ENCODE measurements at places on chromosomes 5 and 9.

DNA sequence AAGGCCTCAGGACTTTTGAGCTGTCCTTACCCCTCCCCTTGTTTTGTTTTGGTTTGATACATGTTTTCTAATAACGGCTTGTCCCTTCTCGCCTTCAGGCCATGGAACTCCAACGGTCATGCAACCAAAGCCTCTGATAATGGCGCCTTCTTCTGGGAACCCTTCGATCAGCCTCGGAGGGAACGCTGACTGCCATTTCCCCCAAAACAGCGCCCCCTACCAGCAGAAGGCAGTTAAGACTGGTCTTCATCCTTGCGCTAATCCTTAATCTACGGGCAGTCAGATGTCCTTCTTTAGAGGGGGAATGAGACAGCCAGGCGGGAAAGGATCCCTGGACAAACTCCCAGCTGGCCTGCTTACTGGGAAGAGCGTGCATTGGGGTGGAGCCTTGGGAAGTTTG, 276.6 kb downstream of the ICE1 start:
- DNase-seq, result no peak

GRCh38 chr9:115531410-115532125, 413.6 kb upstream of the TNC start:
- DNase-seq, result no peak

- DNase-seq, result peak; percentile 38
Measured at GRCh38 chr5:7897014-7897600, 28.2 kb downstream of the MTRR start.

DNA sequence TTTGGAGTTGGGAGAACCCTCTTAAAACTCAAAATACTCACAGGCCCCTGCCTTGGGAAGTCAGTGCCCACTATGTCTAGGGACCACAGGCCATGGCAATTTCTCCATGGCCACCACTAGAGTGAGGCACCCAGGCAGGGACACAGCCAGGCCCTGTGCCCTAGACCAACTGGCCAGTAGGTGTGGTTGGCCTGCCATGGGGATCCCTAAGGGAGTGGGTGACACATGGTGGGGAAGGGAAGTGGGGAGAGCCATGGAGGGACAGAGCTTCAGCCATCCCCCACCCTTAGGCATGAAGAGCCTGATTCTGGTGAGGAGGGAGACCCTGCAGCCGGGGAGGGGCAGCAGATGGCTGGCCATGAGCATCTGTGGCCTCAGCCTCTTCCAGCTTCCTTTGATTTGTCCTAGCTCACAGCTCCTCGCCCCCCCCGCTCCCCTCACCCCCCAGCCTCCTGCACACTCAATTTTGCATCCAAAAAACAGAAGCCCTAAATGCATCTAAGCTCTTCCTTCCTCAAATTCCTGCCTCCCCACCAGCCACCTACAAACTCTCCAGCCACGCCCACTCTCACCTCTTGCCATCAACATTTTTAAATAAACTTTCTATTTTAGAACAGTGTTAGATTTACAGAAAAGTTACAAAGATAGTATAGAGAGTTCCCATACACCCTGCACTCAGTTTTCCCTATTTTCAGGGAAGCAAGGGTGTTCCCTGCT, 1.6 kb upstream of the DBN1 start:
- DNase-seq, result no peak

GRCh38 chr9:134029248-134030226, 4.3 kb downstream of the BRD3OS start:
- DNase-seq, result no peak

- no peak for DNase-seq
Measured at GRCh38 chr9:98536542-98537173, 172.1 kb downstream of the GABBR2 start.

DNA sequence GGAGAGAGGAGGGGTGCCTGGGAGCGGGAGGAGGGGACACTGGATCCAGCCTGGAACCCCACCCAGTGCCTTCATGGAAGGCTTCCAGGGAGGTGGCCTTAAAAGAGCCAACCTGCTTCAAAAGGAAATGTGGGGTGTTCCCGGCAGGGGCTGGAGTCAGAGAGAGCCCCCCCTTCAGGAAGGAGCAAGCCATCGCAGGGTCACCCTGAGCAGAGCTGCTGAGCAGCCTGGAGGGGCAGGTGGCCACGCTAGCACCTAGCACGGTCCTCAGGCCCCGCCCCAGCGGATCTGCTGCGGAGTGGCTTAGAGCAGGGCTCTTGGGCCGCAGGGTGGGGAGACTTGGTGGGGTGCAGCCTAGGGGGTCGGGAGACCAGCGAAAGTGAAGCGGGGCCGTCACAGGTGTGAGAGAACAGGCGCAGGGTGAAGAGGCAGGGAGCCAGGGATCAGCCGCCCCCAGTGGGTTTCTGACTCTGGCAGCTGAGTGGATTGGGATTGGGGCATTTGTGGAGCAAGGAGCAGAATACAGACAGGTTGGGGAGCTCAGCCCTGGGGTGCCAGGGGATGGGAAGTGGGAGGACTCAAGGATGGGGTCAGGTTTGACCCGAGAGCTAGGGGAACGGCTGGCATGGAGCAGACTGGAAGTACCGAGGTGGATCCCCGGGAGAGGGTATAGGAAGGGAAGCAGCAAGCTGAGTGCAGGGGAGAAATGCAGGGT, 1.5 kb downstream of the LCN2 start:
- no peak for DNase-seq

- DNase-seq, result peak; percentile 43
Measured at GRCh38 chr5:139711067-139711905, 63.1 kb downstream of the CXXC5 start.

- DNase-seq, result no peak
Measured at GRCh38 chr9:72156586-72156985, 7.3 kb downstream of the GDA start.

DNA sequence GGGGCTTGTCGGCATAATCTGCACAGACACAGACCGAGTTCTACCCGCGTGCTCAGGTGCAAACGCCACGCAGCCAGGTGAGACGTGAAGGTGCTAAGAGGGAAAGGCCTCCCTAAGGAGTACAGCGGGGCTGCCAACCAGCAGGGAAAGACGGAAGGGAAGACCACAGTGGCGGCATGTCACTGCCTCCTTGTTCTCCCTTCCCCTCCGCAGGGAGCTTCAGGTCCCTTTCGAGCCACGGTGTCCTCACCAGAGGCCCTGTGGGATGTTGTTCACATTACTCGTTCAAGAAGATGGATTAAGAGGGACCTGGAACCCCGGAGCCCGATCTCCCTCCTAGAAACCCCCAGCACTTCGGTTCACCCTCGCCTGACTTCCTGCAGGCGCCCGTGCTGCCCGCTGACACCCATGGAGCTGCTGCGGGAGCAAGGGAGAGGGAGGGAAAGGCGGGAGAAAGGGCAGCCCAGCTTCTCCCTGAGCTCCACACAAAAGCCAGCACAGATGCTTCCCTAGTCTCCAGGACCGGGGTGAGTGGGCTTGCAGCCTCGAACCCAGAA, 686 bp downstream of the BRD9 start:
- DNase-seq, result no peak

DNA sequence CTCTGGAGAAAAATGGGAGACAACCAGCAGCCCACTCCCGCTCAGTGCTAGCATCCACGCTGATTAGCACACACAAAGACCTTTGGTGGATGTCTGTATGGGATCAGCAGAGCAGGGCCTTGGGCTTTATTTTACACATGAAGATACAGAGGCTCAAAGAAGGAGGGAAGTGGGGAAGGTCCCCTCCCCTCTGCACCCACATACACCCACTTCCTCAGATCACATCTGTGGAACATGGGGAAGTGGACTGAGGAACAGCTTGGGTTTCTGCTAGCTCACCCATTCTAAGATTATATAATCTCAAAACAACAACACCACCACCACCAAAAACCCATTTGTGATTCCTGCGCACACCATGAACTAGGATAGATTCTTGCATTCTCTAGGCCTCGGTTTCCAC, 14.0 kb downstream of the GGTA1 start:
- no peak for DNase-seq

- DNase-seq, result peak; percentile 34
Measured at GRCh38 chr5:36696059-36696673, 89.8 kb downstream of the SLC1A3 start.

DNA sequence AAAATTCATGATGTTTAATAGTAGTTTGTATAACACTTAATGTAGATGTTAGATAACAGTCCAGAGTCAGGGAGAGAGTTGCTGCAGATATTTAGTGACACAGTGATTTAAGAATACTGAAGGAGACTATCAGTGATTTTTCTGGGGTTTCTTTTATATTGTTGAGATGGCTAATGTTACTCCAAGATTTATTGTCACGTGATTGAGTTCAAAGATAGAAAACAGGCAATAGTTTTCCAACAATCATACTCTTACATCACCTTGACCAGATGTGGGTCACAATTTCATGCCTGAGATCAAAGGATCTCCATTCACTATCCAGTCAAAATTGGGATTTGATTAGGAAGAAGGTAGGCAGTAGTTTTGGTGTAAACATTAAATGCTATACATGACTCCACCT, 580.0 kb upstream of the ARRDC3 start:
- DNase-seq, result no peak

Data from CD4-positive, alpha-beta T cell (primary cell).